ENCODE measurements at places on chromosomes 12 and 14. TPM values are rescaled to one million over a fixed set of nuclear protein-coding genes. Genes with fewer than 3 reads are reported as not detected.

DNA sequence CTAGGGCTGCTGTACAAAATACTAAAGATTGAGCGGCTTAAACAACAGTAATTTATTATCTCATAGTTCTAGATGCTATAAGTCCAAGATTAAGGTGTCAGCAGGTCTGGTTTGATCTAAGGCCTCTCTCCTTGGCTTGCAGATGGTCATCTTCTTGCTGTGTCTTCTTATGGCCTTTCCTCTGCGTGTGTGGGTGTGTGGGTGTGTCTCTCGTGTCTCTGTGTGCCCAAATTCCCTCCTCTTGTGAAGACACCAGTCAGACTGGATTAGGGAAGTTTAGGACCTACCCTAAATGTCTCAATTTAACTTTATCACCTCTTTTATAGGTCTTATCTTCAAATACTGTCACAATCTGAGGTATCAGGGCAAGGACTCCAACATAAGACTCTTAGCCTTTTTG is 28.3 kb downstream of the DDHD1 start:
- no peaks in the 10 kb centered on the region for H3K27me3 ChIP-seq
- no peak overlapping the region for H3K4me3 ChIP-seq
- peaks cover 17% of the 10 kb centered on the region for H3K4me1 ChIP-seq
- no peak for DNase-seq

Gene LTB4R2
- total RNA-seq: 0.71 TPM

Gene ALDH1L2
- 3.0 TPM for total RNA-seq

Gene PTPN6
- 6.7 TPM for total RNA-seq

- no peaks in the 10 kb centered on the region for H3K36me3 ChIP-seq
- DNase-seq: no peak
- peaks cover 26% of the 10 kb centered on the region for H3K27me3 ChIP-seq
- no peak overlapping the region for H3K27ac ChIP-seq
- H3K4me1 ChIP-seq: no peaks in the 10 kb centered on the region
- H3K4me3 ChIP-seq: no peak overlapping the region
Observed at GRCh38 chr14:90109858-90110257, 48.1 kb downstream of the KCNK13 start.

DNA sequence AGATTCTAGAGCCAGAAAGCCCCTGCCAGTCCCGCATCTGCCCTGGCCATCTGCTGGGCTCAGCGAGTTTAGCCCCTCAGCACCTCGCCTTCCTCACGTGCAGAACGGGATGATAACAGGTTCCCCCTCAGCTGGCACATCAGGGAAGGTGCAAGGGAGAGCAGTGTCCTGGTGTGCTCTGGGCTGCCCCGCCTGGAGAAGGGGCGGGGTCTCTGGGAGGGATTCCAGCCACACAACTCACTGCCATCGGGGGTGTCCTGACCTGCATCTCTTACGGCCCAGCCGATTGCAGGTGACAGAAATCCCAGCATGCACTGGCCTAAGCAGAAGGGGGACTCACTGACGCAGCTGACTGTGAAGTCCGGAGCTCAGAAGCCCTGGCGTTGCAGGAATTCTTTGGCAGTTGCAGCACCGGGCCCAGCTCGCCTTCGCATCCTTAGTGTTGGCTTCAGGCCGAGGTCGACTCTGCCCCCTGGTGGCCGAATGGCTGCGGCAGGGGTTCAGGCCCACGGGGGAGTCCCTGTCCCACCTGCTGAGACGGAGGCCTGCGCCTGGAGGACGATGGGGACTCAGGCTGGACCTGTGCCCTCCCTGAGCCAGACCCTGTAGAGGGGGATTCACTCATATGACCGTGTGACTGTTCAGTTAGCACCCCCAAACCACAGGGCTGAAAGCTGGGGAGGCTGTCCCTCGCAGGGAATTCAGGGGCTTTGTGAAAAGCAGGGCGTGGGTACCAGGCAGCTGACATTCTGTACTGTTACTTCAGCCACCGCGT is 178.6 kb downstream of the ADGRD1 start:
- H3K4me1 ChIP-seq: peaks cover 18% of the 10 kb centered on the region
- peaks cover 36% of the 10 kb centered on the region for H3K36me3 ChIP-seq
- peak; percentile 70 for DNase-seq
- no peak overlapping the region for H3K4me3 ChIP-seq
- no peak overlapping the region for H3K27ac ChIP-seq

- H3K4me3 ChIP-seq: no peak overlapping the region
- no peak overlapping the region for H3K27ac ChIP-seq
- no peak for DNase-seq
Observed at GRCh38 chr14:59890676-59891075, 20.1 kb upstream of the RTN1 start.

Gene KRT4
- total RNA-seq: not detected

DNA sequence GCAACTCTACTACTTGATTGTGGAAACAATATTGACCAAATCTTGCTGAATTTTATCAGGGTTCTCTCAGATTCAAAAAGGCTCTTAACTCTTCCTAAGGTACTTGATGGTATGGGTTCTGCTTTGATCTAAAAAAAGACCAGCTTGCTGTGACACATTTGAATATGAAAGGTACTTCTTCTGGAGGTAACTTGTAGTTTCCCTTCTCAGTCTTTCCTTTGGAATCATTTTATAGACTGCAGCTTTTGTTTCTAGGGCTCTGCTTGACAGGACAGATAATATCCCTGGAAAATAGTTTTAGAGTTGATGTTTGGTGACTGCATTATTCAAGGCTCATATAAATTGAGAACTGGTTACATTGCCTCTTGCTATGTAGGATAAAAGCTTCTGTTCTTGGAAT is 251.9 kb downstream of the FUT8 start:
- no peak for DNase-seq
- H3K4me1 ChIP-seq: no peaks in the 10 kb centered on the region
- H3K27me3 ChIP-seq: no peaks in the 10 kb centered on the region

Gene MSRB3
- 125 TPM for total RNA-seq

DNA sequence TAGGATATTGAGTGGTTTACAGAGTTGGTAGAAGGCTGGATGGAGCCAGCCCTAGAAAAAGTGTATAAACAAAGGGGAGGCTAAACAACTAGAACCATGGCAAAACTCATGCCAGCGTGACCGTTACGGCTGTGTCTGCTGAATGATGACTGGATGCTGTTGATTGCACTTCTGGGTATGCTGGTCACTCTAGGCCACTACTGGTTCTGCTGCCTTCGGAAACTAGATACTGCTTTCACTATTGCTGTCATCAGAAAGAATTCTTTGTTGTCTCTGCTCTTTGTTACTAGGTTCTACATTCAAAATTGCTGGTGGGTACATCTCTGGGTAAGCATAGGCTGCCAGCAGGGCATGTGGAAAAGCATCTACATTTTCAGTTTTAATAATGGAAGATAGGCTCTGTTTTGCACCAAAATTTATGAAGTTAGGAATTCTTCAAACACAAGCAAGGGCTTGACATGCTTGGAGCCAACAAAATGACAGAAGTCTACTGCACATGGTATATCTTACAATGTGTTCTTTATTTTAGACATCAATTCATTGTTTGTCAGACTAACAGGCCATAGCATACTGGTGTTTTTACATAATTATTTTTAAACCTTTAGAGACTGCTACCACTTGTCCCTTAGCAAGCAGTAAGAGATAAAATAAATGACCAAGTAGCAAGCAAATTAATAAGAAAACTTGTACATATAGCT is 15.4 kb downstream of the MON2 start:
- peaks cover 24% of the 10 kb centered on the region for H3K4me1 ChIP-seq
- H3K4me3 ChIP-seq: no peak overlapping the region
- peaks cover 4% of the 10 kb centered on the region for H3K36me3 ChIP-seq
- no peaks in the 10 kb centered on the region for H3K27me3 ChIP-seq

- H3K36me3 ChIP-seq: no peaks in the 10 kb centered on the region
- H3K27ac ChIP-seq: no peak overlapping the region
- peaks cover 25% of the 10 kb centered on the region for H3K27me3 ChIP-seq
- DNase-seq: no peak
- no peaks in the 10 kb centered on the region for H3K4me1 ChIP-seq
Observed at GRCh38 chr14:95052016-95052585, 105.2 kb downstream of the DICER1 start.

- H3K27ac ChIP-seq: no peak overlapping the region
- H3K36me3 ChIP-seq: no peaks in the 10 kb centered on the region
- DNase-seq: no peak
- H3K27me3 ChIP-seq: peaks cover 22% of the 10 kb centered on the region
- no peak overlapping the region for H3K4me3 ChIP-seq
Observed at GRCh38 chr14:35956376-35957085, 130.4 kb downstream of the BRMS1L start.

Gene OAS3
- total RNA-seq: 5.4 TPM

DNA sequence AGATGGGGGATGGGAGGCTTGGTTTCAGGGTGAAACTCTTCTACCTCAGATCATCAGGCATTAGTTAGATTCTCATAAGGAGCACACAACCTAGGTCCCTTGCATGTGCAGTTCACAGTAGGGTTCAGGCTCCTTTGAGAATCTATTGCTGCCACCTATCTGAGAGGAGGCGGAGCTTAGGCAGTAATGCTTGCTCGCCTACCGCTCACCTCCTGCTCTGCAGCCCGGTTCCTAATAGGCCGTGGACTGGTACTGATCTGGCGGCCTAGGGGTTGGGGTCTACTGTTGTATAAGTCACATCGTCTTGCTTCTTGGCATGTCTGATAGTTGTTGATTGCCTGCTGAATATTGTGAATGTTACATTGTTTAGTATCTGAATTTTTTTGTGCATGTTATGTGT is 12.2 kb downstream of the SCYL2 start:
- no peak overlapping the region for H3K4me3 ChIP-seq
- no peak for DNase-seq
- peaks cover 12% of the 10 kb centered on the region for H3K36me3 ChIP-seq

Gene OSGEP
- 19.4 TPM for total RNA-seq

Gene PDE3A
- 161 TPM for total RNA-seq

Gene CCDC175
- not detected for total RNA-seq

GRCh38 chr14:29892327-29892726 is 35.3 kb downstream of the PRKD1 start:
- H3K27me3 ChIP-seq: no peaks in the 10 kb centered on the region
- H3K4me1 ChIP-seq: peaks cover 8% of the 10 kb centered on the region
- no peak overlapping the region for H3K4me3 ChIP-seq
- no peak overlapping the region for H3K27ac ChIP-seq
- H3K36me3 ChIP-seq: no peaks in the 10 kb centered on the region
